ENCODE measurements at places on chromosomes 13 and 19.
A peak's percentile ranks its signal among the peaks of the same experiment; 100 is the strongest.

GRCh38 chr19:50896591-50897190 is 14.5 kb downstream of the KLK4 start:
- DNase-seq: no peak

- no peak for DNase-seq
Observed at GRCh38 chr13:52024481-52024880, at the start of gene UTP14C. Gene UTP14C (plus strand): TSS chr13:52024691. CDS start chr13:52028805, 4,114 bp downstream.

DNA sequence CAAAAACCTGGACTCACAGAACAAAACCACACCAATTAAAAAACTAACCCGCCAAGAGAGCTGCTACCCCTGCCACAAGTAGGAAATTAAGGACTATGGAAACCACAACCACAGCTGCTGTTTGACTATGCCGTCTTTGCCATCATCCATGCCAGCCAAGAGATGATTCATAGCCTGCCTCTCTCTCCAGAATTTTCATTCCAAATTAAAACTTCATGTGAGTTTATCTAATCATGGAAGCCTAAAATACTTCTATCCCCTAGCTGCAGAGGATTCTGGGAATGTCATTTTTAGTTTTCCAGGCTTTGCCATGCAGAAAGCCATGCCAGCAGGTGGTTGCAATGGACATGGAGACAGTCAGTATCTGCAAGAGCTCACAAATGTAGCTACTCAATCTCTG is 27.6 kb upstream of the GTF2F2 start:
- no peak for DNase-seq

DNA sequence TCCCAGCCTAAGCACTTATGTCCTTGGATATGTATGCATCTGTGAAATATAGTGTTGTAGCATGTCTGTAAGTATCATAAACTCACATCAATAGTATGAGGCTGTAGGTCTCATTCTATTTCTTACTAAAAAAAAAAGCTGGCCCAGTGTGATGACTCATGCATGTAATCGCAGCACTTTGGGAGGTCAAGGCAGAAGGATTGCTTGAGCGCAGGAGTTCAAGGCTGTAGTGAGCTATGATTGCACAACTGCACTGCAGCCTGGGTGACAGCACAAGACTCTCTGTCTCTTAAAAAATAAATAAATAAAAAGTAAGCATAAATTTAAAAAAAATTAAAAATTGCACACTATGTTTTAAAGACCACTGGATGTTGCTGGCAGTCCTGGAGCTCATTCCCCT is 79.1 kb upstream of the SPATA13 start:
- DNase-seq: no peak

DNA sequence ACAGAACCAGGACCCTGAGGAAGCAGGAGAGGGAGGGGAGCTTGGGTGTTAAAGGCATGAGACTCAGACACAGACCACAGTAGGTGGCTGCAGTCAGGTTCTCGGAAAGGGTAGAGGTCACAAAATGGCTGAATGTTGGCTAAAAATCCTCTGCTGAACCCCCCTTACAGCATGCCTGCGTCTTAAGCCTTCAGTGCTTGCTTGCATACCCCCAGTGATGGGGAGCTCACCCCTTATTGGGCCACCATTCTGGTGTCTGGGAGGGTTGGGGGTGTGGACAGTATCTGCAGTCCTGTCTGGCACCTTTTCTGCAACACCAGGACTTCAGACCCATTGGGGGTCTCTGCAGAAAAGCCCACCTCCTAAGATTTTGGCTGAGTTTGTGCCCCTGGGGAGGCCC is 14.2 kb upstream of the B3GNT3 start:
- no peak for DNase-seq

DNA sequence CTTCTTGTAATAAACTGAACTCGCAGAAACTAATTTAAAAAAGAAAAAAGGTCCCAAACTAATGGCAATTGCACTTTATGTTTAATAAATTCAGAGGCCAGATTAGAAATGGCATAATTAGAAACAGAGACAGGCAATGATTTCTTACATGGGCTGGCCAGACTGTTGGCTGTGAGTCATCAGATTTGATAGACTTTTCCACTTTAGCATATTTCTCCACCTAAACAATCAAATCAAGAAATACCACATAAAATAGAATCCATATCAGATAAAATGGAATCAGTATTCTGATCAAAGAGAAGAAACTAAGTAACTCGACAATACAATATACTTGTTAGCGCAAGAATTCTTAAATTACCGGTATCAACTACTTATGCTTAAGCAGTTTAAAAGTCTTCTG is 29.0 kb downstream of the EXOSC8 start:
- no peak for DNase-seq

- no peak for DNase-seq
Observed at GRCh38 chr13:86920961-86921360, 750.2 kb upstream of the SLITRK5 start.

DNA sequence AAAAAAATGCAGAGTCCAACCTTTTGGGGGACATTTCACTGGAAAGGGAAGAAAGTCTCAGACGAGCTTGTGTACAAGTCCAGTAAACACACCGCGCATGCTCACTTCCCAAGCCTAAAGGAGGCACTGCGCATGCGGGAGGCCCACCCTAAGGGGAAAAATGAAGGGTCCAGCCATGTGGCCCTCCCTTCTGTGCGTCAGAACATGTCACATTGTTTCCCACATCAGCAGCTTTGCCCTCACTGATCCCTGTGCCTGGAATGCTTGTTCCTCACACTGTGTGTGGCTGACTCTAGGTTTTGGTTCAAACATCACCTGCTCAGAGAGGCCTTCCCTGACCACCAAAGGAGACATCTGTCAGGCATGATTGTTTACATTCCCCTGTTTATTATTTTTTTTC is 4.4 kb downstream of the ELSPBP1 start:
- no peak for DNase-seq

- DNase-seq: no peak
Observed at GRCh38 chr13:45328661-45329111, 12.3 kb downstream of the TPT1 start.

DNA sequence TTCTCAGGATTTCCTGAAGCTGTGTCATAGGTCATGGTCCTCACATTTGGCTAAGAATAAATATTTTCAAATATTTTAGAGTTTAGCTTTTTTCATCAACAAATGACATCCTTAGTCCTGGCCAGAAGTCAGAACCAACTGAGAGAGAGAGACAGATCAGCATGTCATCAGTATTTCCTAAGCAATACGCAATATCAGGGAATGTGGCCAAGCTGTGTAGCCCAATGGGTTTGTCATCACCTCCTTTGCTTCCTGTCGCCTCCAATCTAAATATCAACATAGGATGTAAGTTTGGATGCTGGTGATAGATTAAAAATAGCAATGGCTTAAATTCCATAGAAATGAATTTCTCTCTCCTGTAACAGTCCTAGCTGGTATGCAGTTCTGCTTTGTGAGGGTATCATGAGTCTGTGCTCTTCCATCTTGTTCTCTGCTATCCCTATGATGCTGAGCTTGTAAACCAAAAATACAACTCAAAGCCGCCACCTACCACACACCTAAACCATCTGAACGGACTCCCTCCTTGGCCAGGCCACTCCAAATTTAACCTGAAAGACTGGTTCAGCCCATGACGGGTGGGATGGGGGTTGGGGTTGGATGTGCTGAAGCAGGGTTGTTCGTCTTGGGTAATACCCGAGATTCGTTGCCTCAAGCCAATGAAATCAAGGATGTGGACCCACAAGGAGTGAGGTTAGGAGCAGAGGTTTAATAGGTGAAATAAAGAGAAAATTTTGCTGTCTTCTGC is 10.0 kb upstream of the IGSF23 start:
- DNase-seq: no peak

DNA sequence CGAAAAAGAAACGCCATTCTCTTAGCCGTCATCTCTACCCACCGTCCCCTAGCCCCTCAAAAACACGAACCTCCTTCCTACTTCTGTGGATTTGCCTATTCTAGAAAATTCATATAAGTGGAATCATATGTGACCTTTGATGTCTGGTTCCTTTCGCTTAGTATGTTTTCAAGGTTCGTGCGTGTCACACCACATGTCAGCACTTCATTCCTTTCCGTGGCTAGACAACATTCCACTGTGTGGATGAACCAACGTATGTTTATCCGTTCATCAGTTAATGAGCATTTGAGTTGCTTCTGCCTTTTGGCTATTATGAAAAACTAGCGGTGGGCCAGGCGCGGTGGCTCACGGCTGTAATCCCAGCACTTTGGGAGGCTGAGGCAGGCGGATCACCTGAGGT is 14.0 kb upstream of the PPP1R12C start:
- no peak for DNase-seq

DNA sequence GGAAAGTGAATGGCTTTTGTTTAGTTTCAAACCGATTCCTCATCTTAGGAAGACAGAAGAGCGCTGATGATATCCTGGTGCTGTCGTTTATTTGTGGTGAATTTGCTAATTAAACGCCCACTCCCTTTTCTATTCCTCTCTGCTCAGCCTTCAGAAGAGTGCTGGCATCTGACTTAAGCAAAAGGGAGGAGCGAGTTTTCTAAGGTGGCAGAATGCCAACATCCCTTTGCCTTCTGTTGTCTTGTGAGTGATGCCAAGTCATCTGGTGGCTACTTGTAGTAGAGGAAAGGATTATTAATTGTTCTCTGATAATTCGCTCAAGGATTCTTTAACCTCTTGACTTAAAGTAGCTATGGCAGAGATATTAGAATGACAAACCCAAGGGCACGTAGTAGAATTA is 68.1 kb downstream of the ERCC5 start:
- DNase-seq: no peak

GRCh38 chr13:19993024-19993423 is 34.5 kb downstream of the ZMYM2 start:
- no peak for DNase-seq

- DNase-seq: no peak
Observed at GRCh38 chr13:33004511-33004910, 11.7 kb upstream of the KL start.

GRCh38 chr13:71624653-71625600 is 242.1 kb downstream of the DACH1 start:
- DNase-seq: no peak

- DNase-seq: no peak
Observed at GRCh38 chr13:111139873-111140561, 24.9 kb downstream of the ARHGEF7 start.

DNA sequence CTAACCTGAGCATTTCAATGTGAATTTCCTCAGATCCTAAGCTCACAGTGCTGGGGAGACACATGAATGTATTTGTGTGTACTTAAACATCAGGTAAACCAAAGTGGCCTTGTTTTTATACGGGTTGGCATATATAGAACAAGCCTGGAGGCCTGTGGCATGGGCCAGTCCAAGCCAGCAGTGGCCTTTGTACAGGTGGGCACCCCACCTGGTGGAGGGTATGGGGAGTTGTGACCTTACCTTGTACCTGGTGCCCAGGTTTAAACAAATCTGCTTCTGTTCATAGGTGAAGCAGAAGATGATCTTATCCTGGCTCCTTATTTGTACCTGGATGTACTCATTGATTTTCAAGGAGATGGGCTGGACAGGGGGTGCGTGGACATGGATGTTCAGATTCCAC is 71.0 kb downstream of the ERICH6B start:
- DNase-seq: no peak

DNA sequence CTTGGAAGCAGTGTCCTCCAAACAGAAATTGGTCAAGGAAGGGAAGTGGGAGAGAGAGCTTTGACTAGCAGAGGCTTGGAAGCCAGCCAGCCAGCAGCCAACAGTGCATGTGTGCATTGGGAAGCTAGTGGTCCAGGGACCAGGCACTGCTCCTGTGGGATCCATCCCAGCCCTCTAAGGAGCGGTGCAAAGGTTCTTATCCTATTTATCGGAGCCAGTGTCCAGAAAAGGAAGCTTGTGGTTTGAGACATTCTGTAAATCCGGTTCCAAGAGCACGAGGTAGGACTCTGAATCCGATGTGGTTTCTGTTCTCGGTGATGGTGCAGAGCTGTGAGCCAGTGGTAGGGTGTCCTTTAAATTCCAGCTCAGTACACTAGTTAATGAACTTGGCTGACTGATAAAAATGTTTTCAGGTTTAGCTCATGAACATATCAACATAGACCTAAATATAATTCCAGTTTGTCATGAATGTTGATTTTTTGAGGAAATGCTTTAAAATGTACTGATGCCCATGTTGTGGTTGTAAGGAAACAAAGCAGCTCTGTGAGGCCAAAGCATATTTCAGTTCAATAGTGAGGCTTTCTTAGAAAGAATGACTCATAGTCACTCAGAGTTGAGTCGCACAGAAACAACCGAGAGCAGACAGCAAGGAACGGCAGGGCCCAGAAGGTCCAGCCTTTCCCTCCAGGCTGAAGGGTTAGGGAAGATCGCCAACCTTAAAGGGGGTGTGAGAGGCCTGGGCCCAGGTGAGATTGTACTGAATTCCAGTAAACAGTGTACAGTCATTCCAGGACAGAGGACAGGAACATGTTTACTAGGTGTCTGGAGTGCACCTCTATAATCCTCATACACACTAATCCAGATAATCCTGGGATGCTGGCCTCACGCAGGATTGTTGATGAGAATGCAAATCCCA is 21.5 kb upstream of the GARRE1 start:
- DNase-seq: no peak

- DNase-seq: no peak
Observed at GRCh38 chr13:100436099-100436498, 152.5 kb downstream of the GGACT start.

DNA sequence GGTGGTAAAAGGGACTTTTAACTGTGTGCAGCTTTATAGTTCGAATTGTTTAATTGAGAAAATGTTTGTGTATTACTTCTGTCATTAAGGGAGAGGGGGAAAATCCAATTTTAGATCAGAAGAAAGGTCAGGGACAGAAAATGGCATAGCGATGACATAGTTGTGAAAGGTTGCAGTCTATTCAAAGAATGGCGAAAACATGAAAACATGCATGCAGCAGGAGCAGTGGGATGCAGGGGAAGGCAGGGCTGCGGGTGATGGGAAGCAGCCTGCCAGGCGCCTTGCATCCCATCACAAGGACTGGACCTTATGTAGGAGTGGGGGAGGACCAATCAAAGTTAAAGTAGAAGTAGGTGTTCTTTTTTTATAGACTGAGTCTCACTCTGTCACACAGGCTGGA is 125.9 kb downstream of the CDK8 start:
- DNase-seq: no peak

GRCh38 chr13:40255551-40255950 is 410.9 kb downstream of the FOXO1 start:
- DNase-seq: no peak

- peak; percentile 63 for DNase-seq
Observed at GRCh38 chr13:99086267-99087097, 108.6 kb upstream of the DOCK9 start.

DNA sequence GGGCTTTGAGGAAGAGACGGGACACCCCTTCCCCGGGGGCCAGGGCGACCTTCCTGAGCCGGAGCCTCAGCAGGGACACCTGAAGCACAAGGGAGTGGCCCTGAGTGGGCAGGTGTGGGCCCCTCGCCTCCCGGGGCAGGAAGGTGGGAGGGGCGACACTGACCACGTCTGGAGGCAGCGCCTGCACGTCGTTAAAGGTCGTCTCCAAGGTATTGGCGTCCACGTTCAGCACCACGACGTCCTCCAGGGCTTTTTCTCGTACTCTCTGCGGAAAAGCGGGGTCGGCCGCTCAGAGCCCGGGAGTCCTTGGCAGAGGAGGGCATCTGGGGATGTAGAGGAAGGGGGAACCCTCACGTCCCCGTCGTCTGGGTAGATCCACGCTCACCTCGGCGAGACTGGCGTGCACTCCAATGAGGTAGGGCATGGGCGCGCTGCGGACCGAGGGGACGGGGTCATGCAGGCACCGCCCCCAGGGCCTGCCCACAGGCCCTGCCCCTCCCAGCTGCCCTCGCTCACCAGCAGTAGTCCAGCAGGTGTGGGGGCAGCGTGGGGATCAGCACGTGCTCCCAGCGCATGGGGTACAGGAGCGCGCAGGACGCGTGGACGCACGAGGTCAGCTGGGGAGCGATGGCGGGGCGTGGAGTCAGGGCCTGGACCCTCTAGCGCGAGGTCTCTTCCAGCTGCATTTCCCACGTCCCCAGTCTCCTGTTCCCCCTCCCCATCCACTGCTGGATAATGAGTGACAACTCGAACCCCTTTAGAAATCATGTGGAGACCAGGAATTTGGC is 6.1 kb downstream of the DENND1C start:
- DNase-seq: no peak
